Parietal lobe (tissue), 2 donors: ENCODE measurements at places on chromosomes 16 and 17. TPM values are rescaled to one million over a fixed set of nuclear protein-coding genes. Genes with fewer than 3 reads are reported as not detected.

NEUROD2 gene
- total RNA-seq: 116 TPM

ITGB4 gene
- 2.5 TPM for total RNA-seq

ARHGDIG gene
- 60.1 TPM for total RNA-seq

KRTAP17-1 gene
- total RNA-seq: not detected

CLEC19A gene
- 0.31 TPM for total RNA-seq

SOCS7 gene
- 64.8 TPM for total RNA-seq

WNT9B gene
- not detected for total RNA-seq

SLC7A6OS gene
- total RNA-seq: 29.1 TPM

OR2C1 gene
- total RNA-seq: 0.94 TPM

CYLD gene
- 64.5 TPM for total RNA-seq

SLC52A1 gene
- not detected for total RNA-seq

SCIMP gene
- total RNA-seq: not detected

DHRS7C gene
- not detected for total RNA-seq

CDH8 gene
- total RNA-seq: 37.2 TPM

ATP2A3 gene
- 3.8 TPM for total RNA-seq

ETV4 gene
- total RNA-seq: 1.6 TPM

NPW gene
- not detected for total RNA-seq

SERPINF2 gene
- 0.31 TPM for total RNA-seq

IGFALS gene
- total RNA-seq: 0.31 TPM

RHBDL1 gene
- 1.6 TPM for total RNA-seq

LIMD2 gene
- 31.6 TPM for total RNA-seq

WFDC1 gene
- total RNA-seq: 0.31 TPM

FBXL16 gene
- 10.6 TPM for total RNA-seq

TMC7 gene
- total RNA-seq: 3.4 TPM

IRX3 gene
- total RNA-seq: not detected

PPY gene
- total RNA-seq: not detected

PRR35 gene
- total RNA-seq: not detected

TP53TG3 gene
- total RNA-seq: not detected

SLC2A4 gene
- not detected for total RNA-seq

TP53TG3F gene
- total RNA-seq: not detected

AOC2 gene
- 2.5 TPM for total RNA-seq

GRIN2A gene
- 18.5 TPM for total RNA-seq

NAGPA gene
- total RNA-seq: 19.7 TPM

COASY gene
- total RNA-seq: 5.9 TPM
